ENCODE measurements at places on chromosomes 6 and 20.
A peak's percentile ranks its signal among the peaks of the same experiment; 100 is the strongest.

DNA sequence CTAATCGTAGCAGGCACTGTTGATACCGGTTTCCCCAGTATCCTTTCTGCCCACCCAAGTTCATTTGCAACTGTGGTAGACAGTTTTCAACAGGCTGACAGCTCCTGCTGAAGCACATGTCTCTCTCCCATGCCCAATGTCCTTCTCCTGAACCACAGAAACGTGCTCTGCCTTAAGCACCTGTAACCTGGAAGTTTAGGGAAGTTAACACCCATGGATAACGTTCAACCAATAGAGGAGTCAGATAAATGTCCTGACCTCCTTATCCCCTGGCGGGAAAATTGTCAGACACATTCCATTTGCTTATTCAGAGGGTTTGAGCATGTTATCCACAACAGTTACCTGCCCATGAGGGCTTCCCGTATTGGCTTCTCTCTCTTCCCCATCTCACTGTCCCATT is 29.8 kb upstream of the MOCS1 start:
- DNase-seq, result no peak

GRCh38 chr6:31945507-31946369 is at the start of gene CFB:
Gene CFB, plus strand, starts transcription at chr6:31946095. Its CDS starts 127 bp downstream, at chr6:31946222.
- peak; percentile 82 for DNase-seq

DNA sequence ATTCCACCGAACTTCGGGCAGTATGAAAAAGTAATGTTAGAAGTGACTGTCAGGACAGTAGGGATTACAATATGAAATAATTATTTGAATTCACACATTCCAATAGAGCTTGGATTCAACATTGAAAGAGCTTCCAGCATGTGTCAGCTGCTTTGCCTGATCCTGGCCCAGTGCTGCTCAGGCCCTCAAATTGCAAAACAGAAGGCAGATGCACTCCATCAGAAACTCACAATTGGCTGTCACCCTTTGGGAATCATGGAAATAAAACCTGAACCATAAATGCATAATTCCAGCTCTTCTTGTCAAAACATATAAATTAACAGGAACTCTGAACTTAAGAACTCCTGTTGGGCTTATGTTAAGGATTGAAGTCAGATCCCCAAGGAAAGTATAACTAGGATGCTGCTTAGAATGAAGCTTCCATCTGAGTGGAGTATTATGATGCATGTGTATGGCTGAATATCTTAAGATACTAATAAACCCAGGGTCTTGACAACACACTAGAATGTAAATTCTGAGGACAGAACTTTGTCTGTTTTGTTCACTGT is 1.8 kb upstream of the NDUFAF4 start:
- DNase-seq, result no peak

- DNase-seq, result no peak
Observed at GRCh38 chr6:150764334-150765066, 101.0 kb upstream of the MTHFD1L start.

DNA sequence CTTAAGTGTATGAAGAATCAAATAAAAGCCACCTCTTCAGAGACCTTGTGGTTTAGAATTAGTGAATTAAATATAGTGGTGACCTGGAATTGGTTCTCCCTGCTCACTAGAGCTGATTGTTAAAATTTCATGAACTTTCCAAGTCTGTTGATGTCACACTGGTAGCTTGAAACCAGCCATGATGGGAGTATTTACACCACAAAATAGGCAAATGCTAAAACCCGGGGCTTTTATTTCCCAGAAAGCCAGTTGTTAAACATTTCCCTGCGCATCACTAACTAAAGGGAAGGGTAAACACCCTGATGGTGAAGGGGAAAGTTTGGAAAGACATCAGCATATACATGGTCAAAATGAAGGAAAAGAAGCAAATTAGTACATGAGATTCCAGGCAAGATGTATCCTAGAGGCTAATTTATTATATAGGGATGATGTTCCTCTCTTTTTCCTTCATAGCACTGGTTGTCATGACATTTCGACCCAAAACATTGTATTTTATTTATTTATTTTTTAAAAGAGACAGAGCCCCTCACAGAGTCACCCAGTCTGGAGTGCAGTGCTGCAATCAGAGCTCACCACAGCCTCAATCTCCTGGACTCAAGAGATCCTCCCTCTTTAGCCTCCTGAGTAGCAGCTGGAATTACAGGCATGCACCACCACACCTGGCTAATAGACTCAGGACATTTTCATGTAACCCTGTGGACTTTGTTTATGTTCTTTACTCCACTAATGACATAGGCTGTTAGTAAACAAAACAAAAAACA is 123.2 kb downstream of the RIN2 start:
- DNase-seq, result no peak

Measured in EH (cell line).